ENCODE measurements at places on chromosomes 1 and 21.

- no peak for DNase-seq
Observed at GRCh38 chr1:12135612-12136011, 31.2 kb upstream of the TNFRSF1B start.

DNA sequence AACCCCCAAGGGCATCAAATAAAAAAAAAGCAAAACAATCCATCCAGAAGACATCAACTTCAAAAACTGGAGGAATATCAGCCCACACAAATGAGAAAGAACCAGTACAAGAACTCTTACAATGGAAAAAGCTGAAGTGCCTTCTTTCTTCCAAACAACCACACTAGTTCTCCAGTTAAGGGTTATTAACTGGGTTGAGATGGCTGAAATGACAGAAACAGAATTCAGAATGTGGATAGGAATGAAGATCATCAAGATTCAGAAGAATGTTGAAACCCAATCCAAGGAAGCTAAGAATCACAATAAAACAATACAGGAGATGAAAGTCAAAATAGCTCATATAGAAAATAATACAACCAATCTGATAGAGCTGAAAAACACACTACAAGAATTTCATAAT, 104.5 kb downstream of the NME7 start:
- DNase-seq: no peak

GRCh38 chr1:23444104-23444533, 19.6 kb upstream of the TCEA3 start:
- DNase-seq: no peak

DNA sequence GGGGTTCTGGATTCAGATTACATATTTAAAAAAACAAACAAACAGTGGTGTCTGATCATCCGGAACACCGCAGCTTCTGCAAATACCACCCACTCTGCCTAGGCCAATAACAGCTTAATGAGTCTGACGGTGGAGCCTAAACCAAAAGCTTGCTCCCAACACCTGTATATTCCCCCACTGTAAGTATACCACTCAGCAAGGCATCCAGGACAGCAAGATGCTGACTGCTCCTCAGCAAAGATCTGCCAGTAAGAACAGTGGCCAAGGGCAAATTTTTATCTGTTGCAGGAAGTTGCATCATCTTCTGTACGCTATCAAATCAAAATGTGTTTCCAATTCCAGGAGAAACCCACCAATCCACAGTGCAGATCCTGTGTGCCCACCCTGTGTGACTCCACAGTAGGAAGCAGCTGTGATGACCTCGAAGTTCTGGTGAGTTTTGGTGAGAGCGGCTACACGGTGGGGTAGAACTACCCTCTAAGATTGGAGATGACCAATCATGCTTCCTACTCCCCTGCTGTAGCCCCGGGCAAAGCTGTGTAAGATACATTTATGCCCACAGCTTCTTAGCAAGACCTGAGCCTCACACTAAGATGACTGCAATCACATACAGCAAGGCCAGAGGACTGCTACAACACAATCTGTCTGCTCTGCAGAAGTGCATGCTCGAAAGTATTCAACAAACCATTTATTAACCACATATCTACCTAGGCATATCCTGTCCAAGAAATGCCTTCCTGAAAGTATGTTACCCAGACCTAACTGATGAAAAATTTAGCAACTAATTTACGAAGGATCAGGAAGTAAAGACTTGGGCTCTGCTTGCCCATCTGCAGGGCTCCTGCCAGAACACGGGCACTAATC, 30.5 kb downstream of the SIPA1L2 start:
- DNase-seq: no peak

DNA sequence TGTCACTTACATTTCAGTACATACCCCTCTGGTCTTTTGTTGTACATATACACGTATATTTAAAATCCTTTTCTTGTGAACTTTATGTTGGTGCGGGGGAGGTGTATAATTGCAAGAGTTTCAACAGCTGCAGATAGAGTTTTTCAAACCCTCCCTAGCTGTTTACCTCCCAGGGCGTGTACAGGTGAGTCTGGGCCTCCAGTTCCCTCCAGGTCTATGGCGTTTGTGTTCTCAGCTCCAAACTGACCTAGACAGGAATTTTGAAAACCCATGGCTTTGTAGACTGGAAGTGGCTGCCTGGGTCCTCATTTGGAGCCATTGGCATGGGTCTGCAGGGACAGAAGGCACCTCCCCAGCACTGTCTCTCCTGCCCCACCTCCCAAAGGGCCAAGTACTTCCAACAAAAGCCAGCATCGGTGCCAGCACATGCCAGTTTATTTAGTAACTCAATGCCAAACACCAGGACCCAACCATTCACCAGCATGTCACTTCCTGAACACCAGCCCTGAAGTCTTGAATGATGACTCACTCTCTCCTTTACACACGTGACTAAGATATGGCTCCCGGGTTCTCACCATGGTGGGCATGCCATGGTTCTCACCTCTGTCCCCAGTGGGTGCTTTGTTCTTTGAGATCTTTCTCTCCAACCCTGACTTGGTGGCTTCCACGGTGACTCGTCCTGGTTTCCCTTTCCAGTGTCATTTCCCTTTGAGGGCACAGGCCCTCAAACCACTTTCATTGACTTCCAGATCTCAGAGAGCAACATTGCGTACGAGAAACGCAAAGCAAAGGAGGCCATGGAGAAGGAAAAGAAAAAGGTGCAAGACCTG, 57.3 kb upstream of the EFHD2 start:
- no peak for DNase-seq

GRCh38 chr1:160597051-160597450, 17.8 kb upstream of the CD84 start:
- DNase-seq: no peak

GRCh38 chr1:193415256-193415655, 228.8 kb upstream of the B3GALT2 start:
- DNase-seq: no peak

DNA sequence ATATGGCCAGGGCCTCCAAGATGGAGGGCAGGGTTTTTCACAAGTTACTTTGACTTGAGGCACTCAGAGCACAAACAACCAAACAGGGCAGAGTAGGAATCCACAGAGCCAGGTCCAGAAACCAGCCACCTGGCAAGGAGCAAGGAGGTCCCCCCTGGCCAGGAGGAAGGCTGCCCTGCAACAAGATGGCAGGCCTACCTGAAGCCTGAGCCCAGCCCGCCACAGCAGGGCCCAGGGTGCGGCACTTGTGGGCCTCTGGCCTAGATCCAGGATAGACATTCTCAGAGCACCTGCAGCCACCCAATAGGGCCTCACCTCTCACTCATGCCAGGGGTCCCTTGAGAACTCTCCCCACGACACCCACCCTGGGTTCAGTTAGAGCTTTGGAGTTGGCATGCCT, 11.5 kb downstream of the SH3BGRL3 start:
- DNase-seq: no peak

- no peak for DNase-seq
Observed at GRCh38 chr1:43821471-43821870, 112.1 kb upstream of the ARTN start.

- no peak for DNase-seq
Observed at GRCh38 chr1:32967888-32968568, 3.4 kb upstream of the RNF19B start.

DNA sequence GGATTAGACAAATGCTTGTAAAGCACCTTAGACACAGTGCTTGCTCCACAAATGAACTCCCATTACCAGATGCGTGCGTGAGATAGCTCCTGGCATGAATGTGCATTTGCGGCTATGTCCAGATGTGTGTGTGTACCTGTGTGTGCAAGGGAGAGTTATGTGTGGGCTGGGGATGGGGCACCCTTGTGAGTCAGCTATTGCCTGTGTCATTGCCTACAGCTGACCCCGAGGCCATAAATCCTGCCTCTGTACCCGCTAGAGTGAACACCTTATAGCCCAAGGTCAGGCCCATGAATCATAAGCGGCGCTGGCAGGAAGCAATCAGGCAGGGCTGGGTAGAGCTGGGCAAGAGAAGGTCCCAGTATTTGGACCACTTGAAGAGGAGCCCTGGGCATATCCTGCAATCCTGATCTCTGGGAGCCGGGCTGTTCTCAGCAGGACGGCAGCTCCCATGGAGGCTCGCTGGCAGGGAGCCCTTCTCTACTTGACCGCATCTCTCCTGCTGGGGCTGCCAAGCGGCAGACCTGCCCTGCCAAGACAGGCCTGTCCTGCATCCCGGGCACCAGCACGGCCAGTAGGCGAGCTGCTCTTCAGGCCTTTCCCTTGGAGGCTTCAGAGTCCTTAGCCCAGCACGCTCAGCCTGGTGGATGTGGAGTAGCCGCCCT, 86.4 kb downstream of the TMEM53 start:
- DNase-seq: no peak

- no peak for DNase-seq
Observed at GRCh38 chr1:23645338-23645737, 46.3 kb upstream of the RPL11 start.

GRCh38 chr21:42878678-42878992, 704 bp downstream of the WDR4 start:
- DNase-seq: no peak

DNA sequence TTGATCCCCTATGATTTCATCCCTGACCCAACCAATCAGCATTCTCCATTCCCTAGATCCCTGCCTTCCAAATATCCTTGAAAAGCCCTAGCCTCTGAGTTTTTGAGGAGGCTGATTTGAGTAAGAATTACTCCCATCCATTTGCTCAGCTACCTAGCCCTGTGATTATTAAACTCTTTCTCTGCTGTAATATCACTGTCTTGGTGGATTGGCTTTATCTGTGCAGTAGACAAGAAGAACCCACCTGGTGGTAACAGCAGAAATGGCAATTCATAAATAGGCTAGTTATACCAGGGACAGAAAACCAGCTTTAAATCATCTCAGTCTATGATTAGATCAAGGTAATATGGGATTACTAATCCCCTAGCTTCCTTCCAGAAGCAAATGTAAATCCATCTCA, 13.0 kb downstream of the IL20 start:
- DNase-seq: no peak

GRCh38 chr1:80540149-80540548, 1260.6 kb upstream of the ADGRL2 start:
- DNase-seq: no peak

GRCh38 chr1:34358636-34359035, 181.9 kb downstream of the C1orf94 start:
- no peak for DNase-seq

- no peak for DNase-seq
Observed at GRCh38 chr1:162916407-162916806, 55.4 kb upstream of the CCDC190 start.

- peak; percentile 23 for DNase-seq
Observed at GRCh38 chr1:48572646-48573258, 100.7 kb upstream of the SPATA6 start.

DNA sequence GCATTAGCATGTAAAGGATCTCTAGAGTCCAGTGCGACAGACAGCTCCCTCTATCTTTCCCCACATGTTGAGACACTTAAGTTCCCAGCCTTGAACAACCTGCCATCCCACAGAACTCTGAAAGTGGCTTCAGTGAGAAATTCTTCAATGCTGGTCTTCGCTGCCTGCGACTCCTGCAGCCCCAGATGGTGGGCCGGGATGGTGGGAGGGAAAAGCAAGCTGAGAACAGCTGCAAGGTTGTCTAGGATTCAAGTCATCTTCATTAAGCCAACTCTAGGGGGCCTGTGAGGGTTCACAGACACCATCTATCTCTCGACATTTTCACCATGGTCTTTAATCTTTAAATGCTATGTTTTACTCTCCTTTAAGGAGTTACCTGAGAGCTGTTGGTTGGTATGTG, 185.5 kb upstream of the C1orf174 start:
- no peak for DNase-seq

- no peak for DNase-seq
Observed at GRCh38 chr1:248816042-248816851, 9.5 kb downstream of the SH3BP5L start.

- DNase-seq: no peak
Observed at GRCh38 chr1:20964540-20965484, 177.7 kb upstream of the HP1BP3 start.

GRCh38 chr1:241950390-241950789, 7.2 kb upstream of the BECN2 start:
- no peak for DNase-seq

DNA sequence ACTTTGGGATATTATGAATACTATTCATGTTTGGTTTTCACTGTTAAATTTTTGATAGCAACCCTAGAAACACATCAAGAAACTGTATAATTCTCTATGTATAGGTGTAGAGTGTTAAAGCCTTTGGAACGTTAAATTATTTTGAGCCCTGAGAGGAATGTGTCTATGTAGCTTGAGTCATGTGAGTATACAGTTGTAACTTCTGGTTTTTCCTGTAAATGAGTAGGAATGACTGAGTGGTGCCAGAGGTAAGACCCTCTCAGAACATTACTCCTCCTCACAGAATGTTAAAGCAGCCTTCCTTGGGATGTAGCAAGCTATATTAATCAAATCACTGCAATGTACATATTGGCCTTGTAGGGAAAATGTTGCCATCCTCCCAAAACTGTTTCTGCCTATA, 69.0 kb downstream of the C1orf21 start:
- no peak for DNase-seq

DNA sequence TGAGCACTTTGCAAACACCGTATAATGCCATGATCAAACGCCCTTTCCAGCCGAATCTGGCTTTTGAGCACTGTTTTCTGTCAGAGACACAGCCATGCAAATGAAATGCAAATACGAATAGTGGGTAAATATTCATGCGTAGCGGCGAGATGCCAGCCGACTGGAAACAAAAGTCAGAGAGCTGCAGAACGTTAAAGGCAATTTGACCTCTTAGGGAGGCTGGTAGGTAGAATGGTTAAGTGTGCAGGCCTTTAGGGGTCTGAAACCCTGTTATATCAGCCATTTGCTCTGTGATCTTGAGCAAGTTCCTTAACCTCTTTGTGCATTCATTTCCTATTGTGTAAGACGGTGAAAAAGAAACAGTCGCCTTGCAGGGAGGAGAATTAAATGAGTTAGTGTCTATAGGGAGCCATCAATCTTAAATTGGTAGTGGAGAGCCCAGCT, 6.5 kb upstream of the SDHB start:
- no peak for DNase-seq

DNA sequence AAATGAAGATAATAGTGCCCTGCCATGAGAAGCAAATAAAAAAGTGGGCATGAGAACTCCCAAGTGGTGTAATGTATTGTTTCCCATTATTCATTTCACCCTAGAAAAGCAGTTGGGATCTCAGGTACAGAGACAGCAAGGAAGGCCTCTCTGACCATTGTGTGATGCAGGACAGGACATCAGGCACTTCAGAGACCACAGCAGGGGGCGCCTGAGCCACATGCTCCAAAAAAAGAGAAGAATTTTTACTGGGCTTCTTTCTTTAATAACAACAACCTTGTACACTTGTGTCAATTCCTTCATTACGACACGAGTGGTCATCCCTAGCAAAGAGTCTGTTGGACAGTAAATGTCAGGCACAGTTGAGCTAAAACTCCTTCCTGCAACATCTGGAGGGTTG, 533.3 kb downstream of the OMA1 start:
- no peak for DNase-seq

GRCh38 chr1:106960412-106960811, 96.1 kb upstream of the PRMT6 start:
- DNase-seq: no peak
